ENCODE measurements at places on chromosomes 5 and 9. TPM values are rescaled to one million over a fixed set of nuclear protein-coding genes. Genes with fewer than 3 reads are reported as not detected.

AGPAT2 gene
- 72.9 TPM for total RNA-seq

TAF11L14 gene
- total RNA-seq: not detected

FAM153A gene
- total RNA-seq: 0.41 TPM

SPATA9 gene
- total RNA-seq: not detected

ACTBL2 gene
- 1.5 TPM for total RNA-seq

DNA sequence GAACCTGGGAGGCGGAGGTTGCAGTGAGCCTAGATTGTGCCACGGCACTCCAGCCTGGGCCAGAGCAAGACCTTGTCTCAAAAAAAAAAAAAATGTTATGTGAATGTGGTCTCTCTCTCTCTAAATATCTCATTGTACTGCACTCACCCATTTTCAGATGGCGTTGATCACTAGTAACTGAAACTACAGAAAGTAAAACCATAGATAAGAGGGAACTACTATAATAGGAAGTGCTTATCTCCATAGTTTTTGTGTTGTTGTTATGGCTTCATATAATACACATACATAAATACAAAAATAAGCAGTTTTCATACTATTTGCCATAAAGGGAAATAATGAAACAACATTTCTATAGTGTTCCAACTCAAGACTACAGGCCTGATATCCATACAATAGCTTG is 9.1 kb downstream of the IL31RA start:
- no peak for DNase-seq

DNA sequence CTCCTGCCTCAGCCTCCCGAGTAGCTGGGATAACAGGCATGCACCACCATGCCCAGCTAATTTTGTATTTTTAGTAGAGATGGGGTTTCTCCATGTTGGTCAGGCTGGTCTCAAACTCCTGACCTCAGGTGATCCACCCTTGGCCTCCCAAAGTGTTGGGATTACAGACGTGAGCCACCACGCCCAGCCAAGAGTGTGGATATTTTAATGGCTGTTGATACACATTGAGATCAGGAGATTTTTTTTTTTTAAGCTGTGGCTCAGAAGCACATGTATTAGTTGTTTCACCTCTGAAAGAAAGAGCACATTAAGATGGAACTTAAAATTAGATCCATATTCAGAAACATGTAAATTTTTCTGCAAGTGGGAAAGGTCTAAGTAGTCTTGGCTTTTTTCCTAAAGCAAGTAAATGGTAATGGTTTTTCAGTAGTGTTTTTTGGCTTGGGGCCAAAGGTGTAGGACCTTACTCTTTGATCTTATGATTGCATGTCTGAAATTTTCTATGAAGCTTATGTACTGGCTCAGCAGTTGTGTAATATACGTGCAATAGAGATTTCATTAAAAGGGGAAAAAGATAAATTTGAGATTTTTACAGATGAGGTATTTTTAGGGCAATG is 9.9 kb downstream of the RBM27 start:
- DNase-seq: no peak

GRCh38 chr5:35373249-35373648 is 143.0 kb upstream of the PRLR start:
- no peak for DNase-seq

DNA sequence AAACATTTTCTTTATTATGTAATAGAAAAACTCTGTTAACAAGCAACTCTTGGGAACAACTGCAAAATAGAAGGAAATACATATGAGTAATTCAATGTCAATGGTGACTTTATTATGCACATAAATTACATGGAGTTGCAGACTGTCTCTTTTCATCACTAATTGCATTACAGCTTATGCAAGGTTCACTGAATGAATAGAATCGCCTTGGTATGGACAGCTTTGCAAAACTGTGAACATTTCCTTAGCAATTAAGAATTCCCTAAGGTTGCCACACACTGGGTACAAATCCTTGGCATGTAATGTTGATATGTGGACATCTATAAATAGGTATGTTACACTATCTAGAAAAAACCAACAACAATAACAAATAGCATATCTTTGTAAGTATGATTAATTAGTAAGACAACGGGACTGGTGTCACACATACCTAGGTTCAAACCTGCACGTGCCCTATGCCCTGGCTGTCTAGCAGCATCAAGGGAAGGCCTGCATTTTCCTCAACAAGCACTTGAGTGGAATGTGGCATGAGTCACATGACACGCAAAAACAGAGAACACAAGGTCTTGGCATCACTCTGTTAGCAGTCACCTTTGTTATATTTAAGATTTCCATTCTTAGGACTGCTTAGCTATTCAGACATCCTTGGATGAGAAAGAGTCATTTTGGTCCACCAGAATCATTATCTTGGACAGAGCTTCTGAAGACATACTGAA is 263.9 kb downstream of the CTNND2 start:
- no peak for DNase-seq

GRCh38 chr9:96065482-96066251 is 190.2 kb downstream of the ERCC6L2 start:
- no peak for DNase-seq

- no peak for DNase-seq
Measured at GRCh38 chr5:71929003-71929402, 178.3 kb upstream of the MAP1B start.

DNA sequence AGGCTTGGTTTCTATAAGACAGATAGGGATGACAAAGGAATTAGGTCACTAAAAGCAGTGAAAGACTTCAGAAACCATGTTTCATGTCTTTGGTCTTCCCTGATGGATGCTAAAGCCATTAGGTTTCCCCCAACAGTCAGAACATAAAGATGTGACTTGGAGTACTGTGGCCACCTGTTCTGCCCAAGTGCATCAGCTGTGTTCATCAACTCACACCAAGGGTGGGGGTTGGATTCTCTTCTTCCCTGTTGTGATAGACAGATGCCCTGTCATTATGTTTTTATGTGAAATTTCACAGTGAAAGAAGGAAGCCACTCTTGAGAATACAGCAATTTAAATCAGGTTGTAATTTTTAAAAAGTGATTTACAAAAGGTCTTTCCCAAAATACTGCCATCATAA is 196.8 kb downstream of the SH3GL2 start:
- no peak for DNase-seq

DNA sequence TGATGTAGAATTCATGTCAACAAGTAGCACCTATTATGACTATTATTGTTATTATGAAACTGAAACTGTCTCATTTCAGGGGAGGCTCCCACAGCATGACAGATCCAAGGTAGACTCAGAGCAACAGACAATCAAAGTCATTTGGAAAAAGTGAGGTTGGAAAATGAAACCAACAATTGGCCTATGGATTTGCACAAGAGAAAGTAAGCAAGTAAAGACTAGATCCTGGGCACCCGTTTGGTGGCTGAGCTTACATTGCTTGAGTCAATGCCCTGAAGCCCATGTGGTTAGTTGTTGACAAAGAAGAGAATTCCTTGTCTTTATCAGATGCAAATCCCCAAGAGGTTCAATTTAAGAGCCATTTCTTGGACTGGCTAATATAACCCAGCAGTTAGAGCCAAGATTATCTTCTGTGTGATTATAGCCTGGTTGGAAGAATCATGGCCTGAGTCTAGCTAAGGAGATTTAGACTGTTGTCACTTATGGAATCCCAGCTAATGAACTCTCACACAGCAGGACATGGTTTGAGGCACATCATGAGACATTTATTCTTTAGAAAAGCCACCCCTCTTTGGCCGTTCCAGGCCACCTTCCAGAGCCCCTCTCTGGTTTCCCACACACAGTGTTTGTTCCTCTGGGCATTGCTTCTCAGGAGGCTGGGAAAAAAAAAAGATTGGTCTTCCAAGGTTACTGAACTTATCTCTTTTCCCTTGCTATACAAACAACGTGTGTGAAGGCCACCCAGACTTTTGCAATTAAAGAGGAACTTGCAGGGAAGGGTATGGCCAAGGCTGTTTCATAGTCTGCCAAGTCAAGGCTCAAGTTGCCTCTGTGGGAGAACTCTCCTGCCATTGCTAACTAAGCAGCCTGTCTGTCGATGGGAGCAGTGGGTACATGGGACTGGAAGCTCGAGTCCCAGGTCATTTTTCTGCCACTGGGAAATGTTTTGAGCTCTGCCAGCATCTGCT is 399.5 kb downstream of the ENC1 start:
- no peak for DNase-seq

DNA sequence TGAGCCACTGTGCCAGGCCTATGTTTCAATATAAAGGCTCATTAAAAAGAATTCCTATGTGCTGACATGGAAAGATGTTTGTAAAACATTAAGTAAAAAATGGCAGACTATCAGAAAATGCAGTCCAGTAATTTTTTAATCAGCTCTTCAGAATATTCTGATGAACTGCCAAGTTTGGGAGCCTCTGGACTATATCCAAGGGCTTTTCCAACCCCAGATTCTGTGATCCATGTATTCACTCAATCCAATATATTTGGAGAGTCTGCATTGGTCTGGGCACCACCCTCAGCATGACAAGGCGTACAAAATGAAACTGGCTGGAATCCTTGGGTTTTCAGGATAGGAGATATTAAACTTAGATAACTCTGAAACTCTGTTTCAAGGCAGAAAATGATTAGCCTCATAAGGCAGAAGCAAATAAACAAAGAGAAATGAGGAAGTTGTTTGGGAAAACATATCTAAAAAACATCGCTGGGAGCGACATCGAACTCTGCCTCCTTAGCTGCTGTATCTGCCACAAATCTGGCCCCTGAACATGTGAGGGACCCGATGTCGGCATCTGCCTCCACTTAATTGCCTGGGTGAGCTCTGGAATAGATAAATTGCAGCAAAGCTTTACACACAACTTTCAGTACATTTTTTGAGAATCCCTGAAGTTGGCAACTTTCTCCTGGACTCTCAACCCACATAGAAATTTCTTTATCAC is 14.4 kb downstream of the PDE6A start:
- no peak for DNase-seq
